Esophagus mucosa (tissue), 1 donor: ENCODE measurements at places on chromosomes 16 and 17. TPM values are rescaled to one million over a fixed set of nuclear protein-coding genes. Genes with fewer than 3 reads are reported as not detected.

DNA sequence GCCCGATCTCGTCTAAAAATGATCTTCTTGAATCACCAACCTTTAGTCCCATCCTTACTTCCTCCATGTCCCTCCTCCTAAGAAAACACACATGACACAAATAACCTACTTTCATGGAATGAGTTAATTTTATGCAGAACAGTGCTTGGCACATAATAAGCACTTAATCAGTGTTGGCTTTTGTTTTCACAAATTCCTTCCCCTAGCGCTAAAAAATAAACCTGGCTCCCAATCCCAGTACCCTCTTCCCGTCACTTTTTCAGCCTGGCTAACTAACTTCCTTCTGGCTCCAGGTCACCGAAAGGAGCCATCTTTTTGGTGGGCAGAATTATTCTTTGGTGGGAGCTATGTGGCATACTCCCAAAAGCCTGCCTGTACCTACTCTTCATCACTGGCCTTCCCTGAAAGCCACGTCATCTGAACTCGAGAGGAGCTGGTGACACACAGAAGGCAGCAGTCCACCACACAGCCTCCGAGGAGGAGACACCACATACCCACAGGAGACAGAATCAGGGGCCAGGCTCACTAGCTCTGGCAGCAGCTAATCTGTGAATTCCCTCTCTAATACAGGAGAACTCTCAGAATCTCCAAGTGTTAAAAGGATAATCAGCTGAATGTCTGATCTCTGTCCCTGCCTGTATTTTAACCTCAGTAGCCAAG, 114.5 kb downstream of the SMG6 start:
- ATAC-seq, result no peak

GRCh38 chr16:969508-970385, 1.0 kb downstream of the LMF1 start:
- ATAC-seq, result peak; percentile 2

GRCh38 chr16:28188085-28188916, 23.5 kb downstream of the XPO6 start:
- peak; percentile 14 for ATAC-seq

GRCh38 chr16:2518823-2519710, 1.1 kb upstream of the AMDHD2 start:
- no peak for ATAC-seq

The PYY gene
- total RNA-seq, result not detected

DNA sequence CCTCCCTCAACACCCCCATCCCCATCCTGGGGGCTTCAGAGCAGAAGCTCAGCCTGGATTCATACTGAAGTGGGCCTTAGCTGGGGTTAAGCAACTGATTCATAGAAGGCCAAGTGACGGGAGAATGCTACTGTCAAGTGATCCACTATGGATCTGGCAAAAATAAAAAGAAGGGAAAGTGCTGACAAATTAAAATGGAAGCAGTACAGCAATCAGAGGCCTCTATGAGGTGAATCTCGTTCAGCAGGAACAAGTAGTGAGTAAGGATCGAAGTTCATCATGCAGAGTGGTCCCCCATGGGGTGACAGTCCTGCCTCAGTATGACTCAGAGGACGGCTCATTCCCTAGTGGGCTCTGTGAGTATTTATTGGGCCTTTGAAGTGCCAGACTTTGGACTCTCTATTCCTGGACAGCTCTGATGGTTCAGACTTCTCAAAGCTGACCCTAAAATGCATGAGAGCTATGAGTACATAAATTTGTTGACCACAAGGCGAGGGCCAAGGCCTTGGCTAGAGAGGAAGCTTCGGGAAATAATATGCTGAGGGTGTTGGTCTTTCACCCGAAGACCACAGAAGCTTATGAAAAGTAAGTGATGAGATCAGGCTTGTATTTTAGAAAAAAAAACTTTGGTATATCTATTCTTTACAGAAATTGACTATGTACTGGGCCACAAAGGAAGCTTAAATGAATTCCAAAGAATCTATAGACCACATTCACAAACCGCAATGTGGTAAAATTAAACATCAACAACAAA, 5.3 kb upstream of the NSMCE1 start:
- no peak for ATAC-seq
